ENCODE measurements at places on chromosomes 5 and 9.

DNA sequence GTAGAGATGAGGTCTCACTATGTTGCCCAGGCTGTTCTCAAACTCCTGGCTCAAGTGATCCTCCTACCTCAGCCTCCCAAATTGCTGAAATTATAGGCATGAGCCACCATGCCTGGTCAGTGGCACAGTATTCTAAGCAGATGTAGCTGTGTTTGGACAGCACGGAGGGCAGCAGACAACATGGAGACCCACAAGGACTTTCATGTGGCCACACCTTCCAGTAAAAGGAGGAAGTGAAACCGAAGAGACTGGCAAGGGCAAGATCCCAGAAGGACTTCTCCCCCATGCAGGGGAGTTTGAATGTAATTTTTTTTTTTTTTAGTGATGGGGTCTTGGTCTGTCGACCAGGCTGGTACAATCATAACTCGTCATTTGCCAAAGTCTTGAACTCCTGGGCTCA, 172.2 kb downstream of the TRPM3 start:
- no peak for DNase-seq

DNA sequence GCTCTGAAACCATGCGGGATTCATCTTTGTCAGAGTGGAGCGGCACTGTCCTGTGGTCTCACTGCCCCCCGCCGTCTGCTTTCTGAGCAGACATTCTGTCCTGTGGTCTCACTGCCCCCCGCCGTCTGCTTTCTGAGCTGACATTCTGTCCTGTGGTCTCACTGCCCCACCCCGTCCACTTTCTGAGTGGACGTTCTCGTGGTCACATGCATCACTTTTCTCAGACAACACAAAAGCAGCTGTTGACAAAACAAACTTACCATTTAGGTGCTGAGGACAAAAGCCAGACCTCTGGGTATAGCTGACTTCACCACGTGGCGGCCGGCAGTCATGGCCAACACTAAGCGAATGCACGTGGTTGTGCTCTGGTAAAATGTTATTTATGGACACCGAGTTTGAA, 2.8 kb downstream of the LRRC14B start:
- no peak for DNase-seq

- DNase-seq = no peak
These were observed 106.2 kb downstream of the CMYA5 start for GRCh38 chr5:79795764-79796398.

GRCh38 chr9:31590091-31590490, 794.4 kb upstream of the ACO1 start:
- DNase-seq = no peak

DNA sequence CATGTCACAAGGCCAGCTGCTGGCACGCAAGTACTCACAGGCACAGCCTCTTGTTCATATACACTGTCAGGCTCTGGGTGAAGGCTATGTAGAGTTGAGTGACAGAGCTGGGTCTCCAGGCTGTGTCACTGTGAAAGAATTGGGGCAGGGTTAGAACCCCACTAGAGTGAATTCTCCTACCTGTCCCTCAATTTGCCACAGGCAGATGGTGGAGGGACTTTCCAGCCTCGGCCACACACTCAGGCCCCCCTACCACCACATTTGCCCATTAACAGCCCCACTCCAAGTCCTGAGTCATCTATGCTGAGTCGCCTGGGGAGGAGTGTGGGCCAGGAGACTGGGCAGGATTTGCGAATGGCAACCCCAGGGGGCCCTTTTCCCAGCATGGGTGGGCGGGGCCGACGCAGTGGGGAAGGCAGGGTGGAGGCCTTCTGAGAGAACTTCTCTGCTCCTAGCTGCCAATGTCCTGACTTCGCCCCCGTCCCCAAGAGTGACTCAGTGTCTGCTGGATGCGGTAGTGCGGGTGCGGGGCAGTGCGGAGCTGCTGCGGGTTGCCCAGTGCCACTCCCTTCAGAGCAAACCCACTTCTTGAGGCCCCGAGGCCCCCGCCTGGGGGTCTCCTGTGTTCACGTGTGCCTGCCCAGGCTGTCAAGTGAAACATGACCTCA, 50.3 kb upstream of the PSD2 start:
- DNase-seq = no peak

DNA sequence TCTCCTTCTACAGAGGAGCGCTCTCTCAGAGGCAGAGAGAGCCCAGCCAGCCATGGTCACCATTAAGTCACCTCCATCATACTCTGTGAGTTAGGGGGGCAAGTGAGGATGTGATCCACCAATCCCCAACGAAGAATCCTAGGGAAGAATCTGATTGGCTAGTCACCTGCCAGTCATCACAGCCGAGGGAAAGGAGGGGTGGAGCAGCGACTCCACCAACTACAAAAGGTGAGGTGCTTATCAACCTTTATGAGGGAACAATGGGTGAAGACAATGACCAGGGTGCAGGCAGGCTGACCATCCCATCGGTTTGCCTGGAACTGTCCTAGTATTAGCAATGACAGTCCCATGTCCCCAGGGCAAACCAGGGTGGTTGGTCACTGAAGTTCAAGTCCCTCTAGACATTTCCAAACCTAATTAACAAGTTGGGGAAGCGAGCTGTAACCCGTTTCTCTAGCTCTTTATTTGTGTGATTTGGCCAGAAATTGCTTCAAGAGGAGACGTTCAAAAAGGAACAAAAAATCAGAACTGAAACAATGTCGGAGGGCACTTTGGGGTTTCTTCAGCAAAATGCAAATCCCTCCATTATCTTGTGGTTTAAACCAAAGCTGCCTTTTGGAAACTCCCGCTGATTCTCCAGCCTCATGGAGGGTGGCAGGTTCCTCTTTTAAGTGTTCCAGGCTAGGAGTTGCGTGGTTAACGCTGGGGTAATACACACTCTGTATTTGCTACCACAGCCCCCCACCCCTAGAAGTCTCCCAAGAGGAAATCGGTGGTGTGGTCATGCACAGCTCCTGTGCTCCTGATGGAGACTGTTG, 18.8 kb upstream of the FCN1 start:
- DNase-seq = no peak

DNA sequence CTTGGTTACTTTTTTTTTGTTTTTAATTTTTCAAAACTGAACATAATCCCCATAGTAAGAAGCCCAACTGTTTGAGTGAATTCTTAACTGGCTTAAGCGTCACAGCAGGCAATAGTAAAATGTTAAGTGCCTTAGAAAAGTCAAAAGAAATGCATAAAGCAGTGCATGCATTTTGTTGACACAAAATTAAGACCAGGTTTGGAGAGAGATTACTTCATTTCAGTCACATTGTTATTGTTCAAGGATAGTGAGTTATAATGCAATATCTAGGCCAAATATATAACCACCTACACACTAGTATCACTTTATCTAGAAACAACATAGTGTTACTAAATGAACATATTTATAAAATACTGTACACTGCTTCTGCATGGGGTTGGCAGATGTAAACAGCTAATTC, 116.9 kb upstream of the KLF9 start:
- no peak for DNase-seq

GRCh38 chr5:94157704-94158539, 416.5 kb upstream of the POU5F2 start:
- no peak for DNase-seq

- no peak for DNase-seq
These were observed 69.8 kb downstream of the SGCD start for GRCh38 chr5:156396830-156397081.

DNA sequence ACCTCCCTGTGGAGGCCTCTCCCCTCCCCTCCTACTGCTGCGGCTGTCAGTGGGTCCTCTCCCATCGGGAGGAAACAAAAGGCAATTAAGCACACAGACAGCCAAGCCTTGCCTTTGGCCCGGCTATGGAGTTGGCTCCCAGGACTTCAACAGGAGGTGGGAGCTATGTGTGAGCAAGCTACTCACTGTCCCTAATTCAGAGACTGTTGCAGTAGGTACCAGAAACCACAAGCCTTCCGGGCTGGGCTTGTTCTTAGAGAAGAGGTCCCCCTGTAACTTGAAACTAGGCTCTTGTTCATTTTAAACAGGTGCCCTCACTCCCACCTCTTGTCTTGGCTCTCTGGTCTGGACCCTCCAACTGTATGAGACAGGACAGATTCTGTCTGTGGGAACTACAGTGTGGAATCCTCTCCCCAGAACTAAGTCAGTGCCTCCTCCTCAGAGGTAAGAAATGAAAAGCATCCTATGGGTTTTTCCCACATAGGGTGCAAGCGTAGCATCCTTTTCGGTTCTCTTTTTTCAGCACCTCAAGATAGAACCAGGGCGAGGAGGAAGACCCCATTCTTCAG, 561.1 kb downstream of the EBF1 start:
- DNase-seq = peak; percentile 16

DNA sequence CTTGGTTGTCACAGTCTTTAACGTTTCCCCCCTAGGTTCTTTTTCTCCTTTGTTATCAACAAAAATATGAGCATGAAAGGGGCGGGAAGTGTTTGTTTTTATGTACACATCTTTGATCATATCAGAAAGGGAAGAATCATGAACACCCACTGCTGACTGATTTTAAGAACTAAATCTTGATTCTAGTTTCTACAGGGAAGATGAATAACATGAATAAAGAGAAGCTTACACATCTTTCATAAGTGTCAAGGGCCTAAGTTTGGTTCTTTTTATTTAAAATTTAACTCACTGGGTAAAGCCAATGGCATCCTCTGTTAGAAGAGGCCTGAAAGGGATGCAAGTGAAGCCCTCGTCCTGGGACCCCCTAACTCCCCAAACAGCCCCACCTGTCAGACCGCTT, 14.8 kb upstream of the CTNNA1 start:
- DNase-seq = no peak

GRCh38 chr5:1946776-1947175, 64.1 kb upstream of the IRX4 start:
- no peak for DNase-seq

GRCh38 chr9:112168197-112168596, 6.9 kb downstream of the SUSD1 start:
- DNase-seq = no peak

DNA sequence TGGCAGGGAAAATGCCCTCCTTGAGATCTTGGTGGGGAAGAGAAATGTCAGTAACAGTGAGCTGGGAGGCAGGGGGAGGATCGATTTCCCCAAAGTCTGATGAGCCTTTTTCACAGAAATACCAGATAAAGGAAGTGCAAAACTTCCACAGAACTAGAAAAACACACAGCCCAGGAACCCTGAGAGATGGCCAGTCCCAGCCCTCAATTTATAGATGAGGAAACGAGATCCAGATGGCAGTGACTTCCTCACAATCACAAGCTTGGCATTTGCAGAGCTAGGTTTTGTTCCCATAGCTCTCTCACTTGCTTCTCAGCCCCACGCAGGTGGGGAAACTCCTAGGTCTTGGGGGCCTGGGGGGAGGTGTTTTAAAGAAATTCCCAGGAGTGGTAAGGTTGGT, 3.8 kb upstream of the GGTA1 start:
- no peak for DNase-seq

- peak; percentile 1 for DNase-seq
These were observed 897.8 kb upstream of the ACO1 start for GRCh38 chr9:31486630-31487029.

DNA sequence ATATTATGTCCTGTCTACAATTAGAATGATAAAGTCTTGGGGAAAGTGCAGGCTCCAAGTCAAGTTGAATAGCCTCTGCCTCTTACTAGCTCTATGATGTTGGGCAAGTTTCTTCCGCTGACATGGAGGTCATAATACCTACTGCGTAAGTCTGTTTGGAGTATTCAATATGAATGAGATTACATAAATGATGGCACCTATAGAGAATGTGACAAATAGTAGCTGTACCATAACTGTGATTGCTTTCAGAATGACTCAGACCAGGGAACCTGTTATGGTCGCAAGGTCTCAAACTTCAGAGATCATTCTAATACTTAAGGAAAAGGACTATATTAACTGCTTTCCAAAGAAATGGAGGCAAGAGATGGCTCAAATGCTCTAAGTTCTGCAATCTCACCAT, 94.0 kb upstream of the ABCA1 start:
- DNase-seq = no peak

- DNase-seq = no peak
These were observed 271.2 kb upstream of the TMEM161B start for GRCh38 chr5:88539693-88540365.

GRCh38 chr5:1488882-1489680, 34.7 kb downstream of the LPCAT1 start:
- no peak for DNase-seq

GRCh38 chr5:5941486-5941885, 436.9 kb downstream of the MED10 start:
- no peak for DNase-seq

- no peak for DNase-seq
These were observed 2.4 kb downstream of the TTC39B start for GRCh38 chr9:15304632-15305031.

DNA sequence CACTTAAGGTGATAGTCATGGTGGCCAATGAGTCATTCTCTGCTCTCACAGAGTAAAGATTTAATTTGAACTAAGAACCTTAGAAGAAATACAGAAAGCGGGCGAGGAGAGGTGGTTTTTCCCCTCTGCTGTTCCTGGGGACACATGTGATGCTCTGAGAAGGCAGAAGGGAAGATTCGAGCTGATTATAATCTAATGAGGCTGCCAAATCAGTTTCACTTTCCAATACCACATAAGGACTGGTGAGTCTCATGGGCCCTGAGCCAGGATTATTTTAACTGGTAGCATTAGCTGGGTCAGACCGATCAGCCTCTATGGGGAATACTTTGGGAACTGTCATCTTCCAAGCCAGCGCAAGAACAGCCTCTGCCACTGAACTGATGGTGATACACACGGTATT, 116.5 kb downstream of the SLC1A3 start:
- no peak for DNase-seq

GRCh38 chr9:69582544-69583297, 89.5 kb downstream of the APBA1 start:
- DNase-seq = no peak

DNA sequence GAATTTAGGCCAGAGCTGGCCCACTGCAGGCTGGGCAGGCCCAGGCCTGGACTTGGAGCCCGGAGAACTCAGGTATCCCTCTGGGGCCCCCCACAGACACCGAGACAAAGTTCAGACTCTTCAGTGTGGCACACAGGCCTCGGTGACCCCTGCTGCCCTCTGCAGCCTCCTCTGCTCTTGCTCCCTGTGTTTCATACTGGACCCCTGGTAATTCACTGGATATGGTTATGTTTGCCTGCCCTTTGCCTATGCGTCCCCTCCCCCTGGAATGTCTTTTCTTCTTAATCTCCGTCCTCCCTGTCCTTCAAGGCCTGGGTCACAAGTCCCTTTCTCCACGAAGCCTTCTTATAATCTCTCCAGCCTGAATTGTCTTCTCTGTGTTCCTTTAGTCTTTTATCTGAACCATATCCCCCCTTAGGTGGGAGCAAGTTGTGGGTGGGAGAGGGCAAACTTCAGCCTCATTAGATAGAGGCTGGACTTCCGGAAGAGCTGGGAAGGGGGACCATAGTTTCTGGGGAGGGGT, 30.1 kb downstream of the GSN start:
- no peak for DNase-seq

DNA sequence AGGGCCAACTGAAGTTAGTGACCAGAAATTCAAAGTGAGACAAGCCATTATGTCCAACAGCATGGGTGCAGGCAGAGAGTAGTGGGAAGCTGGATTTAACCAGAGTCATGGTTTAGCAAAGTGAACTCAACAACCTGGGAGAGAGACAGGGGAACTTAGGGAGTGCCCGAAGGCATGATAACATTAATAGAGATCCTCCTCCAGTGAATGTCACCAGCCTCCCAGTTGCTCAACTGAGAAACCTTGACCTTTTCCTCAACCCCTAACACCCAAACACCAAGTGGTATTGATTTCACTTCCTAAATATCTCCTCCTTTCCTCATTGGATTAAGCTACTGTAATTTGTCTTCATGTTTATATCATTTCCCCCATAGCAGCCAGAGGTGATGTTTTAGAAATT, 42.6 kb downstream of the HMGCS1 start:
- DNase-seq = no peak

All from NT2/D1 (cell line).